ENCODE measurements at places on chromosomes 16 and 17.

- DNase-seq = no peak
These were observed 2.5 kb downstream of the KRT32 start for GRCh38 chr17:41464682-41465081.

- no peak for DNase-seq
These were observed 83.7 kb downstream of the PGS1 start for GRCh38 chr17:78462148-78462547.

- no peak for DNase-seq
These were observed 142.7 kb upstream of the GNAO1 start for GRCh38 chr16:56048425-56049105.

DNA sequence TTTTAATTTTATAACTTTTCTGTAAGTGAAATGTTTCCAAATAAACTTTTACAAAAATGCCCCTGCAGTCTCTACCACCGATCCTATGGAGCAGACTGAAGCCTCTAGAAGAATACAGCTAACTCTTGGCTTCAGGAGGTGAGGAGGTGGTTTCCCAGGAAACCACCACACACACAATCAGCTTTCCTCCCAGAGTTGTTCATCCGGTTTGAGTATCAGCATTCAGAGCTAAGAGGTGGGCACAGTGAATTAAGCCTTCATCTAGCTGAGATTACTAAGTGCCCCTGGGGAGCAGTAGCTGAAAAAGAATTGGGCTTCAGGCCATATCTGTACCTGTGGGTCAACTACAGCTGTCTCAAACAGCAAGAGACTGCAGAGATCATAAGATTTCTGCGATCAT, 139.7 kb downstream of the AATF start:
- DNase-seq = no peak

GRCh38 chr17:7835814-7836595, 2.0 kb downstream of the KDM6B start:
- DNase-seq = no peak

DNA sequence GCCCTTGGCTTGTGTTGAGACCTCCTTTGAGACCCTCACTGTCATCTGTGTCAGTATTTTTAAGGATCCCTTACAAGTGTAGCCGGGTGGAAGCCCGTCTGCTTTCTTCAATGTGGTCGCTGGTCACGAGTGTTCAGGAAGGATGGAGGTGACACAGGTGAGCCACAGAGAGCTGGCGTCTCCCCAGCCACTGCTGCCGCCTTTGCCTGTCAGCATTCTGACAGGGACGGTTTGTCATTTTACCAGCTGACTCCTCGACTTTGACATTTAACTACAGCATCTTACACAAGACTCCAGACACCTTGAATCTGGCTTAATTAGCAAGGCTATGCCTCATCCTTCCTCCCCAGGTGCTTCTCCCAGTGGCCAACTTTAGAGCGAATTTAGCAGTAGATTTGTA, 56.3 kb upstream of the MPHOSPH6 start:
- no peak for DNase-seq

DNA sequence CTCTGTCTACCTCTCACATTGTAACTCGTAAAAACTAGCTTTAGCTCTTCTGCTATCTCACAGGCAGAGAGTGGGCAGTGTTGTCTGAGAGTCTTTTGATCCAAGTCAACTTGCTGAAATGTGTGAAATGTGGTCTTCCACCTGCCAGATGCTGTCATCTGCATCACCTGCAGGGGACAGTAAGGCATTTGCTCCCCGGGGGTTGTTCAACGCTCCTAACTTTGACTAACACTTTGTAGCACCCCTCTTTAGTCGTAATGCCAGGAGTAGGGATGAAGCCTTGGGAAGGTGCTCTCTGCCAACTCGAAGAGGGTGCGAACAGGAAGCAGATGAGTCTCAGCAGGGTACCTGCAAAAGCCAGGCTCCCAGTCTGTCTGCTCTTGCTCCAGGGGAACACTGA, 36.1 kb downstream of the SNX11 start:
- DNase-seq = no peak

DNA sequence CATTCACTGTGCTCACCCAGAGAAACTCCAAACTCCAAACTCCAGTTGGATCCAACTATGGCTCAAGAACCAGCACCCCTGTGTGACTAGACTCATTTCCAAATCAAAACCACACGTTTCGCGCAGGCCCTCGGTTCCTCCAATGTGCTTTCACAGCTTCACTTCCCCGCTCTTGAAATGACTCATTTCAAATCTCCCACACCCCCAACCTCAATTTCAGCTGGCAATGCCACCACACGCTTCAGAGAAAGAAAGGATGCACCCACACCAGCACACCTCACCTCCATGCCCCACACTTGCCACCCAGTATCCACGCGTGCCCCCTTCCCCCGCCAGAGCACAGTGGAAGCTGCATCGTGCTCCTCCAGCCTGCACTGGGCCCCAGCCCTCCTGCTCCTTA, 9.0 kb downstream of the TMEM92 start:
- no peak for DNase-seq

DNA sequence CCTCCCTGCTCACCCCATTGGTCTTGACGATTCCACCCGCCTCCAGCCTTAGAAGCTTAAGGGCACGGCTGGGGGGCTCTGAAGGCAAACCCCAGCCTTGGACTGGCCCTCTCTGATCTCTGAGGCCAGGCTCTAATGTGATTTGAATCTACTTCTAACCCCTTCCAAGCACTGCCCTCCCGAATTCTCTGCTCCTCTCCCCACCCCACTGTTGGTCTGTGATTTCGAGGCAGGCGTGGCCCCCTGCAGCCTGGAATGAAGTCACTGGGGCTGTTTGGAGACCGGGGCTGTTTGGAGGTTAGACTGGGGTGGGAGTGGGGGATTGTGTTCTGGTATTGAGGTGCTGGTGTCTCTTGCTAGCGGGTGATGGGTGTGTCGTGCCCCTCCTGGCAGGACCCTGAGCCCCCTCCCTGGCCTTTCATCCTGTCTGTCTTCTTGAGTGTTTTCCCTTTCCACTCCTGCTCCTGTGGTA, 2.2 kb downstream of the GRB7 start:
- no peak for DNase-seq

DNA sequence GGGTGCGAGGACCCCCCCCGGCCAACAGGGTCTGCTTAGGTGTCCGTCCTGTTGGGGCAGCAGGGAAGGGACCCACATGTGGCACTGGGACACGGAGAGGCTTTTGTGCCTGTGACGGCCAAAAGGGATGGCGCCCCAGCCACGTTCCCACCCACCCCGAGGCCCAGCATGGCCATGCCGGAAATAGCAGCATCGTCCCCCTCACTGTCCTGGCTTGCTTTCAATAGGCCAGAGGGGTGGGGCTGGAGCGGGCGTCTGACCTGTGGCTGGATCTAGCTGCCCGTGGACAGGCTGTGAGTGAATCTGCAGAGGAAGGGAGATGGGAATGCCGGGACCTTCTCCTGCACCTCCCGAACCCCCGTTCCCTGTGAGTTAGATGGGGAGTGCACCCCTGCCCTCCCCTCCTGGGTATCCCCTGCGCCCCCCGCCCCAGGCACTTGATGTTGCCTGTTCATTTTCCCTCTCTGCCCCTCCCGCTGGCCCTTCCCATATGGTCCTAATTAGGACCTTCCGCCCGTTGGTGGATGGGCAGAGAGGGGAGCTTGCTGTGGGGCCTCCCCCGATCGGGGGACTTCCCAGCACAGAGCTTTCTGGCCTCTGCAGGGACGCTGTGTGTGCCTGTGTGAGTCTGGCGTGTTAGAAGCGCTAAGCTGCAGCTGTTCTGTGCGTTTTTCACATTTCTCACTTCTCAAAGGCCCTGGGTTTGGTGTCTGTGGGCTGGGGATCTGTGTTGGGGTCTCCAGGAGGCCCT, 292.8 kb downstream of the SEC14L1 start:
- no peak for DNase-seq

DNA sequence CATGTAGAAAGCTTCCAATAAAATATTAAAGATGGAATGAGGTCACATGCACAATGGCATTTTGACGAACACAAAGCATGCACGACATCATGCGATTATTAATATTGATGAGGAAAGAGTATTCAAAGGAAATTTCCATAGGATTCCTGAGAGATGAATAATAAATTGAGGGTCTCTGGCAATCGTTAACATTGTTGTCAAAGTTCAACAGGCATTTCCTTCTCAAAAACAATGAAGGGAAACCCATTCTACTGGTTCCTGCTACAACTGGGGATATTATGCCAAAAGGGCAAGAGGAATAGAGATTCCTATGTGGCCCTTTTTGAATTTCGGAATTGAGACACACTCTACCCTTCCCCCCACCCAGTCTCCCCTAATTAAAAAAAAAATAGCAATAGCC, 128.3 kb upstream of the NUDT7 start:
- DNase-seq = no peak

GRCh38 chr17:63431939-63432804, 13.9 kb downstream of the CYB561 start:
- DNase-seq = no peak

DNA sequence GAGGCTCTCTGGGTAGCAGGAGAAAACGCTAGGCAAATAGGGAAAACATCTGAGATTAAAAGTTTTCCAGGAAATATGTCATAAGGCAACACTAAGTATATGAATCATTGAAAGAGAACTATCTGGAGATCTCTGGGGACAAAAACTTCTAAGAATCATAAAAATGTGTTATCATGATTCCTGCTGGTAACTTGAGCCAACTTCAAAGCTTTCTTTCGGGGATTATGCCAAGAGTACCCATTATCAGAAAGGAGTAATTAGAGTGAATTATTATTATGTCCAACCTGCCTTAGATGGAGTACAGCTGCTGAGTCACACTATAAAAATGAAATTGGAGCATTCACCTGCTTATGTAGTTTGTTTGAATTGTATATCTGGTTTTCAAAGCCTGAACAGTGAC, 488.5 kb upstream of the SOX9 start:
- DNase-seq = no peak

DNA sequence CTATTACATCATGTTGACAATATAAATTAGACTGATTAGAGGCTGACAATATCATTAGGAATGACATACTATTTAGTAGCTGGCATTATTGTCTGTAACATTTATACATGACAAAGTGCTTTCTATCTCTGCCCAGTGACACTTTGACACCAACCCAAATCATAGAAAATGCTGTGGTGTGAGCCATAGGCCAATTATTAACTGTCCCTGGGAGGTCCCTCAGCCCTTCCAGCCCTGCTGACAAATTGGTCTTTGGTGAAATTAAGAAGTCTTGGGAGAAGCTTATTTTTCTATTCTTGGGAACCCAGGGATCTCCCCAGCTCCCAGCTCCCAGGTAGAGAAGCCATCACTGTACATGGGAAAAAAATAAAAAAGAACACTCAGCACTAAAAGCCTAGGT, 179.6 kb downstream of the AIPL1 start:
- DNase-seq = no peak

GRCh38 chr17:17403065-17403464, 73.7 kb upstream of the MED9 start:
- no peak for DNase-seq

DNA sequence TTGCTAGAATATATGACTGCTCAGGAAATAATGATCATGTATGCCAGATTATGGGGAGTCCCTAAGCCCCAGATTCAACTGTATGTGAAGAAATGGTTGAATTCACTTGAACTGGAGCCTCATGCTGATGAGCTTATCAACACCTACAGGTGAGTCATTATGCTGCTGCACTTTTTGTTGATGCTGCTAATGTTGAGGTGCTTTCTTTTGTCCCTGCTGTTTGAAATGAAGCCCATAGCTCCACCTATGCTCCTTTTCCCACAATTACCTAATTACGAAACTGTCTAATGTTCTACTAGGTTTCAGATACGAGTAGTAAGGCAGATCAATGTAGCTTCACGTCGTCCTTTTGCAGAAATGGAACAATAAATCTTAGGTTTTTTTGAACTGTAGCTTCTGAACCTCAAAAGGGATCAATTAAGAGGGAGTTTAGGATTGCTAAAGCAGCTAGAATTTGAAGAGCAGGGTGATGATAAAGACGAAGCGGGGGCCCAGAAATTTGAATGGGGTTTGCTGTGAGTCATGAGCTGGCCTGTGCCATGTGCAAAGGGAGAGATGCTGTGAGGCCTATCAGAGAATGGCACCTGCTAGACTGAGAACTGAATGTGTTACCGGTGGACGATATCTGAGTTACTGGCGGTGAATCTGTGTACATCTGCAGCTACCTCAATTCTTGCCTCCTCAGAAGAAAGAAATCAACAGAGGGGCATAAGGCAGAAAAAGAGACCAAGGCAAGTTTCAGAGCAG, 6.1 kb upstream of the UQCRC2 start:
- no peak for DNase-seq

- no peak for DNase-seq
These were observed 58.1 kb downstream of the IQCK start for GRCh38 chr16:19776147-19776546.

GRCh38 chr17:79645022-79645776, 34.3 kb upstream of the RBFOX3 start:
- no peak for DNase-seq

GRCh38 chr17:34382621-34383124, 19.6 kb upstream of the CCL1 start:
- no peak for DNase-seq

GRCh38 chr17:82434216-82434565, 15.8 kb upstream of the OGFOD3 start:
- no peak for DNase-seq

DNA sequence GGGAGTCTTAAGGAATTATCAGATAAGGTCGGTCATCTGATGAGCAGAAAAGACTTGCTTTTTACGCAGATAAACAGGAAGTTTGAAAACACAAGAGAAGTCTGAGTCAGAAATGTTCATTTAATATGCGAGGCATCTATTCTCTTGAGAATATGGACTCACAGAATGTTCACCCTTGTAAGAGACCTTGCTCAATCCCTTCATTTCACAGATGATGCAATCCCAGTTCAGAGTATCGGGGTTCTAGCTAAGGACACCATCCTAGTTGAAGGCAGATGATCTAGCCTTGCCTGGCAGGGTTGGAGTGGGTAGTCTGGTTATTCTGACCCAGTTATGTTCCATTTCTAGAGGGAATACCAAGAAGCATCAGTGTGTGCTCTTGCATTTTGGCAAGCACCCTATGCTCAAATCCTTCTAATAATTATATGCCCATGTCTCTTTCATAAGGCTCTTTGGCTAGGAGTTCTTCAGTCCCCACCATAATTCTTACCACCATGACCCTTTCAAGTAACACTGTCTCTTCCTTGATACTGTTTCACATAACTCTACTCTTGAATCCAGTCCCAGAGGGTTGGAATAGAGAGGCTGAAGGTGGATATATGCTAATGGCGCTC, 42.5 kb downstream of the YPEL2 start:
- no peak for DNase-seq
